ENCODE measurements at places on chromosomes 13 and 19.

DNA sequence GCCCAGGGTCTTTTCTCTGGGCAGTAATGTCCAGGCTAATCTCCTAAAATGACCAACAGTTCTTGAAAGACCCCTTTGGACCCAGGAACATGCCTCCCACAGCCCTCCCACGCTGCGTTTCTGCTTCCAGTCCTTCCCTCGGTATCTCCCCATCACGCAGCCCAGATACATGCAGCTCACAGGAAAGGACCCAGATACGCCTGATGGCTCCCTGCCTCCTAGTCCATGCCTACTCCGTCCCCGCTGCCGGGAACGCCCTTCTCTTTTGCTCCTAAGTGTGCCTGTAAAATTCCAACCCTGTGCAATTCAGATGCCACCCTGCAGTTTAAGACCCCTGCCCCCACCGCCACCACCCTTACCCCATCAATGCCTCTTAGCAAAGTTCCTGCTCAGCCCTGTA is 778 bp downstream of the MUC16 start:
- DNase-seq: no peak

- no peak for DNase-seq
These were observed 1248.8 kb downstream of the UQCRFS1 start for GRCh38 chr19:27964185-27964584.

GRCh38 chr13:81874681-81875661 is 1534.0 kb upstream of the SPRY2 start:
- no peak for DNase-seq

DNA sequence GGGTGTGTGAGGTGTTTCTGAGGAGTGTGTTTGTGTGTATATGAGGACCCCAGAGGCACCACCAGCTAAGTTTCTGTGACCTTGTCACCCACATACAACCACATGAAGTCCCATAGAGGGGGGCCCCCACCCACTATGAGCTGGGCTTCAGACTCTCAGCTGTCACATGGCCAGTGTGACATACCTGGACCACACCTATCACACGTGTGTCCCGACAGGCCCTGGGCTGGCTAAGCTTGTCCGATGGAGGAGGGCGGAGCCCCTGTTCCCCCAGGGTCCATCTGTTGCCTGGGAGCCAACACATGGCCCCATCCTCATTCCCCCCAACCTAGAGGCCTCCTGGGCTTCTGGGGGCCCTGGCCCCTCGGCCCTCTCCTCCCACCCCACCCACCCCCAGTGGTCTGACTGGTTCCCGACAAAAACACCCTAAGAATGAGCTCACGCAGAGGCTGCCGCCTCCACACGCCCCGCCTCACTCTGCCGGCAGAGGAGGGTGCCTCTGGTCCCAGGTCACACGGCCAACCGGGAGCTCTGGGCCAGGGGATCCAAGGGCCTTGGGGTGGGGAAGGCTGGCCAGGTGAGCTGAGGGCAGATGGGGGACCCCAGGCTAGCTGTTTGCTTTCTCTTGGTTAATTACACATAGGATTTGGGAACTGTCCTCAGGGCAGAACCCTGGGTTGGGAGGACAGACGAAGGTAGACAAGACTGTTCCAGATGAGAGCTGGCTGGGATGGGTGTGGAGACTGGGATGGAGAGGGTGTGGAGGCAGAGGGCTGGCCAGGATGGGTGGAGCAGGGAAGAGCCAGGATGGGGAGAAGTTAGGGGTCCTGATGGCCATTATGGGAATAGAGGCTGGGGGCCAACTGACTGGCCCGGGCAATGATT is 4.3 kb downstream of the KLC3 start:
- no peak for DNase-seq

GRCh38 chr19:18002347-18002850 is 5.6 kb upstream of the ARRDC2 start:
- no peak for DNase-seq

- DNase-seq: no peak
These were observed 143.4 kb downstream of the URI1 start for GRCh38 chr19:30085394-30085793.

- no peak for DNase-seq
These were observed 769.1 kb downstream of the PCDH9 start for GRCh38 chr13:66461021-66461420.

- DNase-seq: no peak
These were observed 4.8 kb upstream of the CTXN1 start for GRCh38 chr19:7930765-7931164.
